NCI-H187 (cell line): ENCODE measurements at places on chromosomes 13 and 19.

DNA sequence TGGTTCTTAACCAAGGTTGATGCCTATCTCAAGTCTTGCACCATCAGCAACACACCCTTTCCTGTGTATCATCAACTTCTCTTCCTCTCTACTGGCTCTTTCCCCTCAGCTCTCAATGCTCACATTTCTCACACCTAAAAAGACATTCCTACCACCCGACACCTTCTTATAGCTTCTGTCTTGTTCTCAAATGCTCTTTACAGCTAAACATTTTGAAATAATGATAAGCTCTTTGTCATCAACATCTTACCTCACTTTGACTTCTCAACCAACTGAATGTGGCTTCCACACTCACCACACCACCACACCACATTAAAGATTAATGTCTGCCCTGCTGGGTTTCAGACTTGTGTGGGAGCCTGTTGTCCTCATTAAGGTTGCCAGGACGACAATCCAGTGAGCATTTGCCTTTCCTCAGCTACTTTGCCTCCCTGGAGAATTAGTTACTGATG lies 67.8 kb downstream of the RXFP2 start:
- no peak for DNase-seq

DNA sequence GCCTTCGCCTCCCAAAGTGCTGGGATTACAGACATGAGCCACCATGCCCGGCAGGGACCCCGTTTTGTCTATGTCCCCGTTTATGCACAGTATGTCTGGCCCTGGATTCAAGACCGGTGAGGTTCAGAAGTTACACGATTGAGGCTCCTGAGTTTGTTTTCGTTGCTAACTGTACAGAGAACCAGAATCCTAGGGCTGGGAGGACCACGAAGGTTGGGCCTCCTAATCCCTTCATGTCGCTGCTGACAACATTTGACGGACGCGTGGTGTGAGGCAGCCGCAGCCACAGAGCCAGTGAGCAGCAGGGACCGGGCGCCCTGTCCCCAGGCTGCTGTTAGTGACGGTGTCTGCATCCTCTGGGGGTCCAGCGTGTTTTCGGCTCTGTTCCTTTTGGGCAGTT lies 91.4 kb downstream of the ATP11A start:
- DNase-seq: no peak

GRCh38 chr19:5395556-5395955 lies 54.9 kb upstream of the PTPRS start:
- DNase-seq: no peak

- no peak for DNase-seq
Observed at GRCh38 chr19:13861392-13861713, 15.6 kb upstream of the NANOS3 start.

DNA sequence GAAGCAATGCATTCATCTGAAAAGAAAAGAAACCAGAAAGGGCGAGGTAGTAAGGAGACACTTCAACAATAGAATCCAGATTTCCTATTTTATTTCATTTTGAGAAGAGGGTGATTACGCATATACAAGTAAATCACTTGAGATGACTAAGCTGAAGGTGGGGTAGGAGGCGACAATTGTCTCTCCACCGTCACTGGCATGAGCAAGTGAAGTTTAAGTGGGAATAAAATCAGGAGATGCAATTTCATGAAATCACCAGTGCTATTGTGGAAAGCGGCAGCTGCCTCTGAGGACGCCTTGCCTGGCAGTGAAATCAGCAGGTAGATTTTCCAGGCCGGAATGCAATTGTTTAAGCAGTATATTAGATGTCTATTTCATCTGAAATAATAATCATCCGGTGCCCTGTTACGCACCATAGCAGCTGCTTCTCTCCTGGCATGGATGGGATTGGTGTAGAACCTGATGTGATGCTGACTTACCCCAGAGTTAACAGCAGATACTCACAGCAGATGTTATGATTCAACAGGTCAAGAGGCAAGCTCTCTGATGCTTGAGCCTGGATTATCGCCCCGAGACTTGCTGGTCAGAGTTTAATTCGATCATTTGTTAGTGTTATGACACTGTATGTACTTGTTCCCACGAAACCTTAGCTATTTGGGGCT lies 64.3 kb downstream of the RASL11A start:
- DNase-seq: peak; percentile 2

DNA sequence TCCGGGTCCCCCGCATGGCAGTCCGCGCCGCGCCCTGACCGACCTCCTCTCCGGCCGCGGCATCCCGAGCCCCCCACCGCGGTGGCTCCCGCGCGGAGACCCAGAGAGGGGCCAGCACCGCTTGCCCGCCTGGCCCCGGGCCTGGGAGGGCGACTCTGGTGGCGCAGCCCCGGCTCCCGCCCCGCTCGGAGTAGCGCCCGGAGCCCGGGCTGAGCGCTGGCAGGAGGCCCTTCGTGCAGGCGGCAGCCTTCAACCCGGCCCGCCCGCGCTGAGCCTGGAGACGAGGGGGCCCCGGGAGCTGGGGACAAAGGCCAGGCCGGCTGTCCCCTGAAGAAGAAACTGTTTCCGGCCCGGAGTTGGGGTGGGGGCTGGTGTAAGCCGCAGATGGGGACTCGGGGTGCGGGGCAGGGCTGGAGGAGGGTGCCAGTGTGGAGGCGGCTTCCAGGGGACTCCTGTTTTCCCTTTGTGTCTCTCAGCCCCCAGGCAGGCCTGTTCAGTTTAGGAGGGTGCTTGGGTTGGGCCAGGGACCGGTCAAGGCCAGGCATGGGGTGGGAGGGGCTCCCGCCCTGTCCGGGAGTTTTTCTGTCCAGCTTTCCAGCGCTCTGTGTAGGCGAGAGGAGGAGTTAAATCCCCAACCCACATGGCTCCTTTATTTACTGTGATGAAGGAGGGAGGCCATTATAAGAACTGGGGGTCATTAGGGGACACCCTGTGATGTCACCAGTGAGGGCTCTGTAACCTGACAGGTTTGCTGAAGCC lies 935 bp downstream of the LRP3 start:
- DNase-seq: no peak

- DNase-seq: no peak
Observed at GRCh38 chr13:73223372-73223781, 164.6 kb downstream of the KLF5 start.

- no peak for DNase-seq
Observed at GRCh38 chr19:47321630-47322029, 10.3 kb upstream of the C5AR2 start.

DNA sequence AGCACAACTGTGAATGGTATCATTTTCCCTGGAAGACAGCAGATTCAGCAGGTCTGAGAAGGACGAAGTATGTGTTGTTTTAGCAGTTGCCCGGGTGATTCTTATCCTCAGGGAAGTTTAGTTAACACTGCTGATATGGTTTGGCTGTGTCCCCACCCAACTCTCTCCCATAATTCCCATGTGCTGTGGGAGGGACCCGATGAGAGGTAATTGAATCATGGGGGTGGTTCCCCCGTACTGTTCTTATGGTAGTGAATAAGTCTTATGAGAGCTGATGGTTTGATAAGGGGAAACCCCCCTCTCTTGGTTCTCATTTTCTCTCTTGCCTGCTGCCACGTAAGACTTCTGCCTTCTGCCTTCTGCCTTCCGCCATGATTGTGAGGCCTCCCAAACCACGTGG lies 81.0 kb upstream of the UBAC2 start:
- no peak for DNase-seq

- no peak for DNase-seq
Observed at GRCh38 chr13:98429531-98429930, 147.4 kb downstream of the STK24 start.

DNA sequence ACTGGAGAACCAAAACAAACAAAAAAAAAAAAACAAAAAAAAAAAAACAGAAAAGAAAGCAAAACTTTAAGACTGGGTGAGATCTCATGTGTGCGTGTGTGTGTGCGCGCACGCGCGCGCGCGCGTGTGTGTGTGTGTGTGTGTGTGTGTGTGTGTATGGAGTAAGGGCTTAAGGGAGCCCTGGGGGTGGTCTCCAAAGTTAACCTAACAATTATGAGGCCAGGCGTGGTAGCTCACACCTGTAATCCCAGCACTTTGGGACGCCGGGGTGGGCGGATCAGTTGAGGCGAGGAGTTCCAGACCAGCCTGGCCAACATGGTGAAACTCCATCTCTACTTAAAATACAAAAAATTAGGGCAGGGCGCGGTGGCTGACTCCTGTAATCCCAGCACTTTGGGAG lies 46.7 kb downstream of the CYP4F22 start:
- DNase-seq: no peak

DNA sequence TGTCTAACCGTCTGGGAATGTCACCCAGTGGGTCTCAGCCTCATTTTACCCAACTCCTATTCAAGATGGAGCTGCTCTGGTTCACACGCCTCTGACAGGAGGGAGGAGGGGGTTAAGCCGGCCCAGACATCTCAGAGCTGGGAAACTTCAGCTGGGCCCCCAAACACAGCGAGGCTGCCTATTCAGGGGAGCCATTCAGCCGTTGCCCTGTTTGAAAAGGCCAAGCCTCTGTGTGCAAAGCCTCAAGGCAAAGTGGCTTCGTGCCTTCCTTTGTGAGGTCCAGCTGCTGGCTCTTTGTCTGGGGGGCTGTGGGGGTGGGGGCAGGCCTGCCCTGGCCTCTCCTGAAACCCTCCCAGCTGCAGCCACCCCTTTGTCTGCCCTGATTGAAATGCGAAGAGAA lies 147.4 kb downstream of the PTPRS start:
- no peak for DNase-seq

DNA sequence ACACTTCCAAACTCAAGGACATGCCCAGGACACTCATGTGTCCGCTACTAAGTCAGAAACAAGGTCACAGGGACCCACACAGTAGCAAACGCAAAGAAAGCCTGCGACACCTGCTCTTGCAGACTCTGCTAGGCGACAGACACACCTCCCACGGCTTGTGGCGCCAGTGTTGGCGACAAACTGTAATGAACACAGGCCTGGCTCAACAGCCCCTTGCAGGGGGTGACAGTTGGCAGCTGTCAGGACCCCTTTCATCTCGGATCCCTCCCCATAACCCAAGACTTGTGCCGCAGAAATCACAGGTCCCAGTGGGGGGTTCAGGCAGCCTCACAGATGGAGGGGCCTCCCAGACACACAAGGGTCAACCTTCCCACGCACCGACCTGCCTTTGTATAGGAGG lies 364 bp downstream of the CKM start:
- no peak for DNase-seq

- DNase-seq: no peak
Observed at GRCh38 chr13:111216166-111216960, 101.3 kb downstream of the ARHGEF7 start.

GRCh38 chr19:38852231-38853044 lies 2.7 kb upstream of the HNRNPL start:
- DNase-seq: no peak

DNA sequence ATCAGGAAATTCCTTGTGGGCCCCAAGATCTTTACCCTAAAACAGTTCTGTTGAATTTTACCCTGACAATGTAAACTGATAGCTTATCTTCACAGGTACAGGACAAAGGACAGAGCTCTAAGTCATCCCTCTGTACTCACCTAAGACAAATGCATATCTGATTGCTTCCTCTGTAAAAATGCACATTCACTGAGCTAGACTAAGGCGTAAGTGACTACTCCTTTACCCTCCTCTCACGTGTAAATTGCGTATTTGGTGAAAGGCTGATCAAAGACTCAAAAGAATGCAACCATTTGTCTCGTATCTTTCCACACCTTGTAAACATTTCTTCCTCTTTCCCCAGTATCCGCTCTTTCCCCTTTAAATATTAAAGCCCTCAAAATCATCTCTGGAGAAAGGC lies 80.6 kb upstream of the LRCH1 start:
- no peak for DNase-seq

DNA sequence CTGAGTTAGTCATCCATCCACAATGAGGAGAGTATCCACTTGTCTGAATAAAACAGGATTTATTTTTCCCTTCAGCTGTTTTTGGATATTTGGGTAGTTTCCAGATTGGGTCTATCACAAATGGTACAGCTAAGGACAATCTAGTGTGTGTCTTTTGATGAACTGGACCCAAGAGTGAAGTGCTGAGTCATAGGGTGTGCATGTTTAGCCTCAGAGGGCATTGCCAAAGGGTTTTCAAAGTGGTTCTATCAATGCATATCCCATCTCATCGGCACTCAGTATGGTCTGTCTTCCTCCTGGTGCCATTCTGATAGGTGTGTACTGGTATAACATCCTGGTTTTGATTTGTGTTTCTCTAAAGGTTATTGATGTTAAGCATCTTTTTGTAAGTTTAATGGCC lies 62.3 kb downstream of the GSX1 start:
- DNase-seq: no peak

DNA sequence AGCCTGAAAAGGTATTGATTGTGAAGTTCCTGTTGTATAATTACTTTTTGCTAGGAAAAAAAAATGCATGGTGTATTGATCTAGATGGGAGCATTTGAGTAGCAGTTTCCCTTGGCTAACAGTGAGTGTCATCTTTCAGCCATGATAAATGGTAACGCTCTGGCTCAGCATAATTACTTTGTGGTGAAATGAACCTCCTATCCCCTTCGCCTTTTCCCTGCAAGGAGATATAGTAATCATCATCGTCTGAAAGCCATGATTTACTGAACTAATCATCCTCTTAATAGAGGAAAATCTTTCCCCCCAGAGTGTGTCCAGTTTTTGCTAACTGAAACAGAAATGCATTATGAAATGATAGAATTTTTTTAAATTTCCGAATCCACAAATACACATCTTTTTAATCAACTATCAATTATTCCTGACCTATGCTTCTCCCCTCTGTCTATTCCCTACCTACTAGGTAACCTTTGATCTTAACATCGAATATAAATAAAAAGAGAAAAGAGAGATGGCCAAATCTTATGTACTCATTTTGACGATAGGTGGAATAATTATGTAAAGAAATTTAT lies 88.7 kb downstream of the MAB21L1 start:
- no peak for DNase-seq

DNA sequence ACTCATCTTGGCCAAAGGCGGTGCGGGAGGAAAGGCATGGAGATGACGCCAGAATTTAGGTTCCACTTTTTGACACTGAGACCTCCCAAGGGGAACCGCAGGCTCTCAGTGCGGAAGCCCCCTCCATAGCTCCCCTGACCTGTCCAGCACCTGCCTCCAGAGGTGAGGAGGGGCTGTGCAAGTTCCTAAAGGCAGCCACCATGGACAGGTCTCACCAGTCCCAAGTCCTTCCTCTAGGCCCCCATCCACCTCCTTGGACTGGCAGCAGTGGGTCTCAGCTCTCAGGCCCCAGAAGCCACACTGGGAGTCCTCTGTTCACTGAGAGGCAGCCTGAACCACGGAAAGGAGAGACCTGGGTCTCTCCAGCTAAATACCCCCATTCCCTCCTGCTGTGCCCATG lies 31.6 kb upstream of the TSHZ3 start:
- DNase-seq: no peak

DNA sequence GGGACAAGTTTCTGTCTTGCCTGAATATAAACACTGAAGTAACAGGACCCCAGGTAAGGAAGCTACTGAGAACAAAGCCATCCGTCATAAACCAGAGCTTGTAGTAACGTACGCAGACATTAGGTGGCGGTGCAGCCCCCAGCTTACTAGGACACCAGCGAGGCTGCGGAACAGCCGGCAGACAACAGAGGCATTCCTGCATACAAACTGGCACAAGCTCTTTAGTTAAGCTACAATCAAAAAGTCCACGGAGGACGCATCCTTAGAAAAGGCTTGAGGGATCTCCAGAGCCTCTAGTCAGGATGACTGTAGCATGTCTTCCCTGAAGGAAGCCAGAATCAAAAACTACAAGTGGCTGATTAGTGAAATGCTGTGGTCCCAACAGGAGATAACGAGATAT lies 26.2 kb downstream of the ZNF160 start:
- DNase-seq: no peak

GRCh38 chr13:39916330-39916729 lies 260.9 kb downstream of the COG6 start:
- no peak for DNase-seq

- no peak for DNase-seq
Observed at GRCh38 chr19:12603714-12604113, 6.9 kb downstream of the ZNF490 start.
